ENCODE measurements at places on chromosomes 6 and 20. TPM values are rescaled to one million over a fixed set of nuclear protein-coding genes. Genes with fewer than 3 reads are reported as not detected.

CAGE1 gene
- under 0.01 TPM for total RNA-seq

ADGB gene
- not detected for total RNA-seq

ADAM33 gene
- total RNA-seq = 68.8 TPM

THBD gene
- 34.8 TPM for total RNA-seq

SCGN gene
- not detected for total RNA-seq

SRMS gene
- not detected for total RNA-seq

RPN2 gene
- total RNA-seq = 164 TPM

TUBB2B gene
- 2.2 TPM for total RNA-seq

MAD2L1BP gene
- total RNA-seq = 19.7 TPM

WFDC5 gene
- total RNA-seq = not detected

SIGLEC1 gene
- total RNA-seq = not detected

CD40 gene
- total RNA-seq = 0.95 TPM

GSTA2 gene
- not detected for total RNA-seq

ITCH gene
- total RNA-seq = 58.3 TPM

SPATA25 gene
- 1.4 TPM for total RNA-seq

Data from bronchial smooth muscle cell (primary cell).